ENCODE measurements at places on chromosomes 12 and 14. TPM values are rescaled to one million over a fixed set of nuclear protein-coding genes. Genes with fewer than 3 reads are reported as not detected.

The ZNF839 gene
- total RNA-seq, result 5.0 TPM

The TPPP2 gene
- not detected for total RNA-seq

The GPR84 gene
- not detected for total RNA-seq

The KLRB1 gene
- total RNA-seq, result not detected

The CCDC91 gene
- 7.0 TPM for total RNA-seq

The C14orf180 gene
- total RNA-seq, result not detected

The MED6 gene
- total RNA-seq, result 23.4 TPM

The FOXA1 gene
- 0.39 TPM for total RNA-seq

The PIWIL1 gene
- not detected for total RNA-seq

The BEST3 gene
- not detected for total RNA-seq

The BDKRB2 gene
- total RNA-seq, result 1.9 TPM

Data from mammary microvascular endothelial cell (primary cell).